ENCODE measurements at places on chromosomes 12 and 14.

DNA sequence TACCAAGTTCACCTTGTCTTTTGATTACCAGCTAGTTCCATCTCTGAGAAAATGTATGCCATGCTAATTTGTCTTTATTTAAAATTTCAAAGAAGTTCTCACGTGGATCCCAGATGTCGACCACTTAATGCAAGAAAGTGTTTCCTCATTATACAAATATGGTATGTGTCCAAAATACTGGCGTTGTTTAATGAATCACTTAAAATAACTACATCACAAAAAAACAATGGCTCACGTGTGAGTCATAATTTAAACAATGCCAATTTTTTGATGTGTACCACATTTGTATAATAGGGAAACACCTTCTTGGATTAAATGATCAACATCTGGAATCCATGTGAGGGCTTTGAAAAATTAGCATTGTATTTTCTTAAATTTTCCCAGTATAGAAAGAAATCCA is 40.8 kb downstream of the DBX2 start:
- no peak for DNase-seq

DNA sequence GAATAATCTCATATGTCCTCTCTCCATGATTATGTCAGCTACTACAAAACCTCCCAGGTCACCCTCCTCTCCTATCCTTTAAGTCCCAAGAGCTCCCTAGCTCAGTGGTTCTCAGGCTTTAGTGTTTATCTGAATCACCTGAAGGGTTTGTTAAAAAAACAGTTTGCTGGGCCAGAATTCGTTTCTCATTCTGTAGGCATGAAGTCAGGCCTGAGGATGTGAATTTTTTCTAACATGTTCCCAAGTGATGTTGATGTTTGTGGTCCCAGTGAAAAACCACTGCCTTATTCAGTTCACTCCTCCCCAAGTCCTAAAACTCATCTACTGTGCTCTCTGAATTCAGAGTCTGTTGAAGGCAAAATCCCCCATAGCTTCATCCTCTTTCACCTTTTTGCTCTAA is 241.4 kb downstream of the ETNK1 start:
- no peak for DNase-seq

DNA sequence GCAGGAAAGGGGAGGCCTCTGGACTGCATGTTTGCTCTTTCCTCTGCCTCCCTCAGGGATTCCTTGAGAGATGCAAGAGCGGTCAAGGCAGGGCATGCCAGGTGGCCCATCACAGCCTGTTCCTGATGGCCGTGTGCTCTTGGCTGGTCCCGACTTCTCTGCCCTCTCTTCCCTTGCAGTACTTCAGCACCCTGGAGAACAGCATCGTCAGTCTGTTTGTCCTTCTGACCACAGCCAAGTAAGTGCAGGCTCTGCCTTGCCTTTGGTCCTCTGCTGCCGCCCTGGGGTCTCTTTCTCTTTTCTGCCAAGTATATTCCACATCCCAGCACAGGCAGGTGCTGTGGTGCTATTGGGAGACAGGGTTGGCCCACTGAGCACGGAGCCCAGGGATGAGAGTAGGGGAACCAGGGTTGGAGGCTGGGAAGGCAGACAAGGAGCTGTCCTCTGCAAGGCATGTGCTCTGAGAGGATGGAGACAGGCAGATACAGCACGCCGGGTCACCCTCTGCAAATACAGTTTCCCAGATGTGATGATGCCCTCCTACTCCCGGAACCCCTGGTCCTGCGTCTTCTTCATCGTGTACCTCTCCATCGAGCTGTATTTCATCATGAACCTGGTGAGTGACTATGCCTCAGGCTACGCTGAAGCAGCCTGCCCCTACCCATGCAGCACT is 51.9 kb downstream of the TPCN1 start:
- no peak for DNase-seq

GRCh38 chr12:13154027-13154538 is 42.4 kb upstream of the EMP1 start:
- no peak for DNase-seq

GRCh38 chr12:54684636-54685630 is 36.8 kb upstream of the DCD start:
- DNase-seq: no peak
